ENCODE measurements at places on chromosomes 6 and 20.

DNA sequence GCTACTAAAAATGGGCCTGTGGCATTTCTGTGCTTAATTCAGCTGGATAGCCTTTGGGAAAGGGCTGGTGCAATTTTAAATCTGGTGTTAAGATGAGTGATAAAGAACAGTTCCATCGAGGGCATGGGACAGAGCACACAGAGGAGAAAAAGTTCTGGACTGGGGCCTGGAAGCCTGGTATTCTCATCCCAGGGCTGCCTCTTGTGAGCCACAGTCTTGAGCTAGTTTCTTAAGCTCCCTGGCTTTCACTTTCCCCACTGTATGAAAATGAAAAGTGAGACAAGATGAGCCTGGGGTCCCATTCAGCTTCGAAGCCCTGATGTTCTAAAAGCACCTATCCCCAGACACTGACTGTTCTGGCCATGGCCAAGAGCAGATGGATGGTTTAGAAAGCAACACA, 14.3 kb upstream of the LAMA4 start:
- no peak for DNase-seq

GRCh38 chr6:42532038-42532669, 31.7 kb upstream of the UBR2 start:
- no peak for DNase-seq

DNA sequence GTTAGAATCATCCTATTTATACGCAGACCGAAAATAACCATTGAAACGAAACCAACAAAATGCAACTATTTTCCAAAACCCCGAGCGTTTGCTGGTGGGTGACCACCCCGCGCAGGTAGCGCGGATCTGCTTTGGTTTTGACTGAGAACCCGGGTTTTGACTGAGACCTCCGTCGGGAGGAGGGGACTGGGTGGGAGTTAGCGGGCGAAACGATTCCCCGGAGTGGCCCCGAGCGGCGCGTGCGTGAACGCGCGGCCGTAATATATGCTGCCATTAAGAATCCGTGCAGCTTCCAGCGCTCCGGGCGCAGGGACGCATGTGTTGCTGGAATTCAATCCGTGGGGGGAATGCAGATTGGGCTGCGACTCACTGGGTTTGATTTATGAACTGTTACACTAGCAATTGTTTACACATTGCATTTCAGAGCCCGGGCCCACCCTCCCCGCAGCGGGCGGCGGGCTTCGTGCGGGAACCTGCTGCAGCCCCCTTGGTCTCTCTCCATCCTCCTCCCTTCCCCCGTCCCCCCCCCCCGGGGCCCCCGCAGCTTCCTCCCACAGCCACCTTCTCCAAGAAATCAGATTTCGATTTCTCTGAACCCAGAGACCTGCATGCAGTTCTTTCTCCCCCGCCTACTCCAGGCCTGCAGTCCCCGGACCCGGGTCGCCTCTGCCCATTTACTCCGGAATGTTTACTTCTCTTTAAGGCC, 9.9 kb downstream of the NRN1 start:
- no peak for DNase-seq

DNA sequence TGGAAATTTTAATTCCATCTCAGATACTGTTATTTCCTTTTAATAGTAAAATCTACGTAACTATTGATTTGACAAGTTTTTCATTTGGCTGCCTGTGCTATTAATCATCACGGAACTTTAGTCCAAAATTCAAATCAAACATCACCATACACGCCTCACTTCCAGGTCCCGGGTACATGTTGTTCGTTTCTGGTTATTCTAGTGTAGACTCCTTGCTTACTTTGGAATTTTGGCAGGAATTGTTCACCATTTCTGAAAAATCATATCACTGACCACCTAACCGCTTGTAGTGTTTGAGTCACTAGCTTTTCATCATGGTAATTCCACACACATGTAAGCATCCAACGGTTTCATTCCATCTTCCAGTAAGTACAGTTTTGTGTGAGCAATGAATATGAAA, 98.0 kb upstream of the NHSL1 start:
- no peak for DNase-seq

GRCh38 chr6:153096031-153096430, 35.1 kb downstream of the RGS17 start:
- DNase-seq: no peak
